Stimulated activated CD8-positive, alpha-beta memory T cell treated with anti-CD3 and anti-CD28 coated beads, Interleukin-4, amount 100 ng/mL, for 4 hours (primary cell): ENCODE measurements at places on chromosomes 2 and 18.

DNA sequence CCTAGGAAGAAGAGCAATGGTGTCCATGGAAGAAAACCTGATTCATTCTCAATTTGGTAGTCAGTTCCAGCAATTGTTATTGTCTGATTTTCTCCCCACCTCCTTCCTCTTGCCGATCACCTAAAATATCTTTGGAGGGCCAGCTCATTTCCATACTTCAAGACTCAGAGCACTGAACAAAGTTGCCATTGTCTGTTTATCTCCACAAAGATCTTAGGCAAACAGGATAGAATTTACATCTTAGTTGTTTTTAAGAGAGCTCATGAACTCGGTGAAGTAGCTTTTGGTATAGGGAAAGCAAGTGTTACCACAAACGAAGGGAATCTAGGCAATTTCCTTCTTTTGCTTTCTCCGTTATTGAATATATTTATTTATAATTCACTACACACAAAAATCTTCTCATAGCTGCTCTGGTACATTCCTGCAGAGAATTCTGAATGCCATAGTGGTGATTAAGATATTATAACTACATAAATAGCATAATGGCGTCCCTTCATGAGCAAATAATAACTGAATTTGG is 41.5 kb upstream of the CHST9 start:
- DNase-seq = no peak

DNA sequence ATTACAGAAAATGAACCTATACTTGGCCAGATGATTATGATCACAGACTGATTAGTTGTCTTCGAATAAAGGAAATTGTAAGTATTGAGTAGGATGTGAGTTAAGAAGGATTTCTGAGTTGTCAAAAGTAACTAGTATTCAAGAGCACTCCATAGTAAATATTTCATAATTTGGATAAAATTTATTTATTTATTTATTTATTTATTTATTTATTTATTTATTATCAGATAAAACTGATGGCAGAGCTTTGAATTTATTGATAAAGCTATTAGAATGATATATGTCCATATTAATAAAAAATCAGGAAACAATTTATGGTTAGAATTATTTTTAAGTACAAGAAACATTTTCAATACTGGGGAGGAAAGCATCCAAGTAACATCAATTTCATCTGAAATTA is 1634.1 kb downstream of the LRP1B start:
- no peak for DNase-seq

GRCh38 chr2:159187106-159187505 is 99.4 kb downstream of the WDSUB1 start:
- DNase-seq = no peak

GRCh38 chr2:236777408-236777807 is 207.8 kb downstream of the ACKR3 start:
- no peak for DNase-seq

- no peak for DNase-seq
Measured at GRCh38 chr2:3449086-3449485, 69.6 kb downstream of the TRAPPC12 start.

DNA sequence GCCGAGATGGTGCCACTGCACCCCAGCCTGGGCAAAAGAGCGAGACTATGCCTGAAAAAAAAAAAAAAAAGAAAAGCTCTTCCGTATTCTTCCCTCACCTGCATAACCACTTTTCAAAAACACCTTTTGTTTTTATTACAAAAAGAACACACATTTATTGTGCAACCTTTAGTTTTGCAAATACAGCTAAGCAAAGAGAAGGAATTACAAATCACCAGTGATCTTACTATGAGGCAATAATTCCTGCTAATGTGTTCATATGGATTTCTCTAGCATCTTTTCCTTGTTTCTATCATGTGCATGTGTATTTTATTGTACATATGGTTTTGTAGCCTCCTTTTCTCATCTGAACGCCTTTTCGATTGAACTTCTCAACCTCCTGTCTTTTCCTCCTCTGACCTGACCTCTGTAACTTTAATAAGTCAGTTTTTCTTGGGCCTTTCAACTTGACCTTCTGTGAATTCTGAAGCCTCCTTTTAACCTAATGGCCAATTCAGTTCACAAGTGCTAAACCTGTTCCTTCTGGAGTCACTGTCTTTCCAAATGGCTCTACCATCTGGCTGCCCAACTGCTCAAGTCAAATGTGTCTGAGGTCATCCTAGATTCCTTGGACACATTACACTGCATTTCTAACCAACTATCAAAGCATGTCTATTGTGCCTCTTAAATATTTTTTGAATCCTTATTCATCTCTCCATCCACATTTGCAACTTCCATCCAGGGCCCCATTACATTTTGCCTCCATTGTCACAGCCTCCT is 59.1 kb upstream of the DAPL1 start:
- DNase-seq = no peak

GRCh38 chr18:77526962-77527361 is 277.3 kb downstream of the GALR1 start:
- no peak for DNase-seq

- no peak for DNase-seq
Measured at GRCh38 chr18:2089396-2089795, 481.9 kb downstream of the METTL4 start.

DNA sequence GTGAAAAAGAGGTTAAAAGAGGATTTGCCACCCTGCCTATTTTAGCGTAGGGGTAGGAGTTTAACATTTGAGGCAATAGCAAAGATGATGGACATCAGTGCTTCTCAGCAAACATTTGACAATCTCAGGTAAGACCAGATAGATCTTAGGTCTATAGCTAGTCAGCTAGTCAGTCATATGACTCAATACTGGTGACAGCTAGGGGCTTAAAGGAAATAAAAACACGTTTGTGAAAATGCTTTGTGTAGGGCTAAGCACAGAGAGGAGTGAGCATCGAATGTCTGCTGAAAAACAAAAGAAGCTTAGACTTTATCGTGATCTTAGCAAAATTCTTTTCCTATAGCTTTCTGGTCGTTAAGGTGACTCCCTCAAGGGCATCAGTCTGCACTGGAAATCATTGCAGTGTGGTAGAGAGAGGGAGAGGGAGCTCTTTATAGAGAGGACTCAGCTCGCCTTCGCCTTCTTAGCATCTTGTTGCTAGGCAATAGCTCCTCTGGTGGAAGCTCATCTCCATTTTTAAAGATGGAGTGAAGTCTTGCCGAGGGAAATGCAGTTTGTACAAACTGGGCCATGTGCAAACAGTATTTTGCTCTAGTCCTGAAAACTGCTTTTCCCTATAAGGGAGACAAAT is 62.8 kb upstream of the SLC38A11 start:
- DNase-seq = no peak

DNA sequence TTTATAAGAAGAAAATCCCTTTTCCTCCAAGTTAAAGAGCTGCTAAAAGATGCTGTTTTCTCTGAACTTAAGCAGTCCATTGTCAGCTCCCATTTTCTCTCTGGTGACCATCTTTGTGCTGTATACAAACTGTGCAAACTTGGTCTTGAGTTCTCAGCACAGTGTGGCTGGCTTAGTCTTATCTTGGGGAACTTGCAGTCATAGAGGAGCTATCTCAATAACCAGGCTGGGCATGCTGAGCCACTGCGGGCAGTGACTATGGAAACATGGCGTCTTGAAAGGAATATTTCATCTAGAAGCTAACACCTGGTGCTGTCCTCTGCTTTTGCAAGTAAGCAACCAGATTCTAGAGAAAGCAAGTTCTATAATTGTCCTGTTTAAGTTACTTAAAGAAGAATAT is 1334.4 kb upstream of the CELF4 start:
- no peak for DNase-seq

DNA sequence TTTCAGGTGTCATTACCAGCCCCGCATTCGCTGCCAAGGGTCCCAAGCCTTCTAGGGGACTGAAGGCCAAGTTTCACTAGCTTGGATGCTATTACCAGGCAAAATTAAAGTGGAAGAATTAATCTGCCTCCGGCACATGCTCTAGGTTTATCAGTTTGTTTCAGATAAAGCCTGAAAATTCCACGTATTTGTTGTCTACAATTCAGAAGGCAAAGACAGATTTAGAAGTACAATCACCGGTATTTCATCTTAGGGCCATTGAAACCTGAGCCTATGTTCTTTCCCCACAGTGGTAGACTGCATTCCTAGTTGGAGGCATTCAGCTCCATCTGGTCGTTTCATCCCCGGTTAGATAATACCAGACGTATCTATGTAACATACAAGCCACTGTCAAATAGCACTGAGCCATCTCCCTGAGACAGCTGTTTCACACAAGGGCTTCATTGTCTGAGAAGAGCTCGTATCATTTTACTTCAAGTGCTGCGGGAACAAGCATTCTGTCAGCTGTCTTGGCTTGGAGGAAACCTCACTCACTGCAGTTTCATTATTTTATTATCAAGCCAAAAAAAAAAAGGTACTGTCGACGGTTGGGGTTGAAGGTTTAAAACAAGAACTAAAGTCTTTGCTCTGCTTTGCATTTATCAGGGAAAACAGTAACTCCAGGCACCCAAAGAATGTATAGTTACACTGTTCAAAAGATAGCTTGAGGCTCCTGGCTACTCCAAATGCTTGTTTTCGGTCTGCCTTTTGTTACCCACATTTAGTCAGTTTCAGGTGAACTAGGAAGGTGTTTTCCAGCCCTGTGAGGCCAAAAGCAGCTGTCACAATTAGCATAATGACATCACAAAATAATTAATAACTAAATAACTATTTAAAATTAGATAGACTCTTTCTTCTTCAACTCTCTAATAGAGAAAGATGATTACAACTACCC is 76.7 kb downstream of the TGIF1 start:
- DNase-seq = no peak

DNA sequence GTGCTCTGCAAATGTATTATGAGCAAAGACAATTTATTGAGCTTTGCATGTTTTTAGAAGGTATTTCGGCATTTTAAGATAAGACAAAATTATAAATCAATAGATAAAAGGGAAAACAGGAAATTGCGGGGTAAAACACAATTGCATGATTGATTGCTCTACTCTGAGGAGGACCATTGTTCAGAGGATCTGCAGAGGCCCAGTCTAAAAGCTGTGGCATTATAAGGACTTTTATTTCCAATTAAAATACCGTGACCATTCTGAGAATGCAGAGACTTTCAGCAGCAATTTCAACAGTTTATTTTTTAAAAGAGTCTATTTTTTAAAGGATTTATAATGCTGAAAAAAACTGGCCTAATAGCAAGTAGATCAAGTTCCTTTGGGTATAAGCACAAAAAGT is 62.0 kb downstream of the TPGS2 start:
- no peak for DNase-seq

DNA sequence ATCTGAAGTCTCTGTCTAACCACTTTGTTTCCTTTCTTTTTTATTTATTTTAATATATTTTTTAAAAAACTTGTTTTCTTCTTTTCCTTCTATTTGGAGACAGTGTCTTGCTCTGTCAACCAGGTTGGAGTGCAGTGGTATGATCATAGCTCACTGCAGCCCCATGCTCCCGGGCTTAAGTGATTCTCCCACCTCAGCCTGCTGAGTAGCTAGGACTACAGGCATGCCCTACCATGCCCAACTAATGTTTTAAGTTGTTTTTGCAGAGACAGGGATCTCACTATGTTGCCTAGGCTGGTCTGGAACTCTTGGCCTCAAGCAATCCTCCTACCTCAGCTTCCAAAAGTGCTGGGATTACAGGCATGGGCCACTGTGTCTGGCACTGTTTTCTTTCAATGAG is 81.1 kb upstream of the TLK1 start:
- no peak for DNase-seq

GRCh38 chr2:60873381-60873780 is 8.0 kb upstream of the REL start:
- DNase-seq = no peak

- no peak for DNase-seq
Measured at GRCh38 chr18:11502368-11502767, 107.0 kb upstream of the SLC35G4 start.

DNA sequence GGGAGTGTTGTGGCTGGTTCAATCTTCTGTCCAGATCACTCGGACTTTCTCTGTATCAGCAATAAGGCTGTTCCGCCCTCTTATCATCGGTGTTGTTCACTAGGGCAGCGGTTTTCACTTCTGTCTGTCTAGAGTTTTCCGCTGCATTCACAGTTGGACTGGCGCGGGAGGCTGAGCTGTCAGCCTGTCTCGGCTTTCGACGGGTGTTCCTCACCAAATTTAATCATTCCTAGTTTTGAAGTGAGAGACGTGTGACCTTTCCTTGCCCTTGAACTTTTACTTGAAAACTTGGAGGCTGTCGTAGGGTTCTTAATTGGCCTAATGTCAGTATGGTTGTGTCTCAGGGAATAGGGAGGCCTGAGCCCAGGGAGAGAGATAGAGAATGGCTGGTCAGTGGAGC is 108.3 kb downstream of the NFATC1 start:
- DNase-seq = no peak

DNA sequence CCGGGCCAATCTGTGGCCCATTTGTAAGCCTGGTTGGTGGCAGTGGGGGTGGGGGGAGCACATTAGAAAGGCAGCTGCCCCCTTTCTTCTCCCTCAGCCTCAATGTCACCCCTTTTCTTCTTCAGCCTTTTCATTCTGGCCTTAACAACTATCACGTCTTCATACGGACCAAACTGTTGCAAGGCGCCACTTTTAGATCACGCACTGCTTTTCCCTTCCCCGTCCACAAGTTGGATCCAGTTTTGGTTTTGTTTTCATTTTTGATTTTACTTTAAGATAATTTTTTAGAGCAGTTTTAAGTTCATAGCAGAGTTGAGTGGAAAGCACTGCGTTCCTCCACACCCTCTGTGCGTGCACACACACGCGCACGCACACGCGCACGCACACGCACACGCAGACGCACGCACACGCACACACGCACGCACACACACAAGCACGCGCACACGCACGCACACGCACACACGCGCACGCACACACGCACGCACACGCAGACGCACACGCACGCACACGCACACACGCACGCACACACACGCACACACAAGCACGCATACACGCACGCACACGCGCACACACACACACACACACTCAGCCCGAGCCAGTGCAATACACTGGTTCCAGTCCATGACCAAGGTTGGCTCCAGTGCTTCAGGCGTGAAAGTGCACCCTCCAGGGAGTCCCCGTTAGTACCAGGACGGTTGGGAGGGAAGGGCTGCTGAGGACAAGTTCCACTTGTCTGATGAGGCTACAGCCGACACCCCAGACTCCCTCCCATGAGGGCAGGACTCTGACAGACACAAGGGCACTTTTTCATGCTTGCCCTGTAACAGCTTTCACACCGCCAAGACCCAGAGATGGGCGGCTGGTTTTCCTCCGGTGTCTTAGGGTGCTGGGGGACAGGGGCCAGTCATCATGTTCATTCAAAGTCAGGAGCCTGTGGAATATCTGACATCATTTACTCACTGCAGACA is 22.4 kb downstream of the FBLN7 start:
- no peak for DNase-seq

- no peak for DNase-seq
Measured at GRCh38 chr2:215749092-215749957, 264.0 kb downstream of the MREG start.

GRCh38 chr2:203916756-203917155 is 19.8 kb upstream of the ICOS start:
- DNase-seq = no peak

- DNase-seq = no peak
Measured at GRCh38 chr2:41600460-41600859, 447.4 kb upstream of the PKDCC start.

DNA sequence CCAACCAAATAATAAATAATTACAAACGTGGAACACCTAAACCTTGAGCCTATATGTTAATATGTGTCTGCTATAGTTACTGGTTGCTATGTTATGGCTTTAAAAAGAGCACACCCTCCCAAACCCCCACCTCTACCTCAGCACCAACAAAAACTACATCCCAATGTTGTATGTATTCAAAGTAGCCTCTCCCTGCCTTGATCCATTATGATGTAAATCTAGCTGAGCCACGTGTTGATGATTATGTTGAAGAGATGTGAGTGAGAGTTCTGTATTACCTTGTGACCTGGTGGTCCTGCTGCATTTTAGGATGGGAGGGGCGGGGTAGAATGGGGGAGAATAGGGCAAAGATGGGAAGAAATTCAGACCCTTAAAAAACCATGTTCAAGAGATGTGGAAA is 4.8 kb downstream of the MFSD6 start:
- no peak for DNase-seq
